ENCODE measurements at places on chromosomes 7 and 10.

GRCh38 chr7:37097983-37098382 lies 350.7 kb downstream of the ELMO1 start:
- DNase-seq = no peak

DNA sequence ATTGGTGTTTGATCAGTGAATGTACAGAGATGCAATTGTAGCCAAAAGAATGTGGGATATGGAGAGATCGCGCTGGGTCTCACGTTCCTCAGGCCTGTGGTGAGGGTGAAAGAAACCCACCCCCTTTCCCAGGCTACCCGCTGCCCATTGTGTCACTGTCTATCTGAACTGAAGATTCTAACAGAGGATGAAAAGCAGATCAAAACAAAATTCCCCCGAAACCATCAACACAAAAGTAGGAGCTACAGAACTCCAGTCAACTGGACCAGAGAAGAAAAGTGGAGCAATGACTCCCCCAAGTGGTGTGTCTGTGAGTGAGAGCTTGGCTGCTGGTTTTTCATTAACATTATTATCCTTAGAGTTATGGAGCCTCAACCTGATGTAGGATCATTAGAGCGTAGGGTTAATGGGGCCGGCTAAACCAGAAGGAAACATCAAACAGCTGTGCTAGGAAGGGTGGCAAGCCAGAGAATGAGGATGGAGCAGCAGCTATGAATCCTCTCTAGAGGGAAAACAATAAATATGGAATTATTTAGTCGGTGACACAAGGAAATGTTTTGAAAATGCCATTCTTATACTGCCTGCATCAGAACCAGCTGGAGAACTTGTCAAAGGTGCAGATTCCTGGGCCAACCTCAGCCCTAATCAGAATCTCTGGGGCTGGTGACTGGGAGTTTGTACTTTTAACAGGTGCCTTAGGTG lies 38.3 kb downstream of the AKR1B1 start:
- DNase-seq = no peak

GRCh38 chr7:151315038-151315655 lies 26.5 kb upstream of the NUB1 start:
- peak; percentile 27 for DNase-seq

- DNase-seq = no peak
Measured at GRCh38 chr7:90593205-90593604, 2.9 kb upstream of the CDK14 start.

DNA sequence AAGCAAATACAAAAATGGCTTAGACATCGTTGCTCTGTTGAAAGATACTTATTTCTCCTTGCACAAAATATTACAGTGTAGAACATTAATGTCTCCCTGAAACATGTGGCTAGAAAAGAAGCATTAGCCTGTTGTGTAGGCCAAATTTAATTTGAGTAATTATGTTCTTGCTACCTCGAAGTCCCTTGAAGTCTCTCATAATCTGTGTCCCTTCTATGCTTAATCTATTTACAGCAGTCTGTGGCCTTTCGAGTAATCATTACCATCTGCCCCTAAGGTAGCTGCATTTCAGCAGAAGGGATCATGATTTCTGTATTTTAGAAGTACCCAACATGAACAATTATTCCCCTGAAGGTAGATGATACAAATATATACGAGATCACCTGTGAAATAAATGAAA lies 615.2 kb downstream of the GRM8 start:
- DNase-seq = no peak

- DNase-seq = no peak
Measured at GRCh38 chr10:59954296-59954695, 47.9 kb upstream of the CCDC6 start.

GRCh38 chr10:78337016-78337415 lies 303.4 kb downstream of the RPS24 start:
- no peak for DNase-seq

- no peak for DNase-seq
Measured at GRCh38 chr10:10903620-10904019, 114.1 kb upstream of the CELF2 start.

DNA sequence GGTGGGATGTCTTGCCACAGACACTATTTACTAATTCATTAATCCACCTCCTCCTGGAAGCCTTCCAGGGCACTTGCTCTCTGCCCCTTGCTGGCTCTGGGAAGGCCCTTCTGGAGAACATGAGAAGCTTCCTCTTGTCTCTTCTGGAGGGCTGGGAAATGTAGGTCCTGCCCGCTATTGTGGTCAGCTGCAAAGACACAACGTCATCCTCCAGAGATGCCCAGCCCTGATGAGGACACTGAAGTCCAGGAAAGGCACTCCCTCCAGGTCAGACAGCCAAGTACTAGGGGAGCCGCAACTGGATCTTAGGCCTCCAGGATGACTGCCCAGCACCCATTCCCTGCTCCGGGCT lies 9.6 kb upstream of the TACR2 start:
- DNase-seq = no peak

DNA sequence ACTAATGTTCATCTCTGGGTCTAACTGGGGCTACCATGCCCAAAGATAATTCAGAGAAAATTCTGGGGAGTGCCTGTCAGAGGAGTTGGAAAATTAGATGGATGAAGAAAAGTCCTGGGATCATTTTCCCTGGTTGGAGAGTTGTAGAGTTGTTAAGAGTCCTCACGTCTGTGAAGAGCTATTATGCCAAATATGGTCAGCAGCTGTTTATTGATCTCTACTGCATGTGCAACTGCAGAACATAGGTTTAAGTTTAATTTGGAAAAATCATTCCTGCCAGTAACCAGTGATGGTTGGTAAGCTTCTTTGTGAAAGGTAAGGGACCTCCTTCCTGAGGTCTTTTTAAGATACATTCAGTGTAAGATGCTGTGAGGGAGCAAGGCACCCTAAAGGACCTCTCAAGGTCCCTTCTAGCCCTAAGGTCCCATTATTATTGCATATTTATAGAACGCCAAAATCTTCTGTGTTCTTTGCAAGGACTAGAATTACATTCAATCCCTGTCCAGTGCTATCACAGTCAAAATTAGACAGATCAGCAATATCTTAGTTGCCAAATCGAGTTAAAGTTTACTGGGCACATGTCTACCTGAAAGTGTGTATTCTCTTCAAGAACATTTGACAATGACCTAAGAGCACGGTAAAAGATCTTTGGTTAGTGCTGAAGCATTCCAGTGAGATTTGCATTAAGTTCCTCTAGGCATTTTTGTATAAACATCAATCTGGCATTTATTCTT lies 62.7 kb downstream of the VTI1A start:
- DNase-seq = no peak

DNA sequence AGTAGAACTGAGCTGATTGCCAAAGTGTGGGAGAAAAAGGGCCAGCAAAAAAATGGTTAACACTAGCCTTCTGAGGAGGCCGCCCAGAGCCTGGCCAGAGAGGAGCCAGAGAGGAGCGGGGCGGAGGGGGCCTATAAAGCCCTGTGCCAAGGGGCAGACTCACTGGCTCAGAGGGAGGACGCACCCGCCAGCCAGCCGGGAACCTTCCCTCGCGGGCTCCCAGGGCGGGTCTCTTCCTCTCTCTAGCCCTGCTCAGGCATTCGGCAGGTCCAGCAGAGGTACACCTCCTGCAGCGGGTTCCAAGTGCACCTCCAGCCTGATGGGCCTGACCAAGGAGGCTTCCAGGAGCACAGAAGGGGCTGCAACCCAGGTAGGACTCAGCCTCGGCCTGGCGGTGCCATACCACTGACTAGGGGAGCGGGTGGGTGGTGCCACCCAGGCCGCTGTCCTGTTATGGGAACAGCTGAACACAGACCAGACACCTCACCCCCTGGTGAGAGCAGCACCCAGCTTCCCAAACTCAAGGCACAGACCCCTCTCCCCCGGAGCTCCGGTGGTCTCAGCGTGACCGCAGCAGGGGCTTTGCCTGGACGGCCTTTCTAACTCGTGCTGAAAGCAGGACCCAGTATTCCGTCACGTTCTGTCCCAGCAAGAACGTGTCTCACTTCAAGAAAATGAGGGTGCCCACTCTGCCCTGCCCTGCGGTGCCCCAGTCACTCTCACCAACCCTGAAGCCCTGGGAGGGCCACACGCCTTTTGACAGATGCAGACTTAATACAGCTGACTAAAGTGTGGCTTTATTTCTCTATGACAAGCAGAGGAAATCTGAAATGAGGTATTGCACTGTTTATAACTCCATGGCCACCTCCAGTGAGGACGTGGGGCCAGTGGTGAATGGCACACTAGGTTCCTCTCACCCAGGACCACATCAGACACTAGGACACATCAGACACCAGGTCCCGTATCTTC lies at the start of gene GPER1:
Gene GPER1 (plus strand): TSS at position 162 of the 969 bp plus-strand sequence. CDS start 3,616 bp downstream, outside the sequence.
- DNase-seq = peak; percentile 58

GRCh38 chr10:72638586-72639440 lies 12.9 kb upstream of the MICU1 start:
- no peak for DNase-seq

DNA sequence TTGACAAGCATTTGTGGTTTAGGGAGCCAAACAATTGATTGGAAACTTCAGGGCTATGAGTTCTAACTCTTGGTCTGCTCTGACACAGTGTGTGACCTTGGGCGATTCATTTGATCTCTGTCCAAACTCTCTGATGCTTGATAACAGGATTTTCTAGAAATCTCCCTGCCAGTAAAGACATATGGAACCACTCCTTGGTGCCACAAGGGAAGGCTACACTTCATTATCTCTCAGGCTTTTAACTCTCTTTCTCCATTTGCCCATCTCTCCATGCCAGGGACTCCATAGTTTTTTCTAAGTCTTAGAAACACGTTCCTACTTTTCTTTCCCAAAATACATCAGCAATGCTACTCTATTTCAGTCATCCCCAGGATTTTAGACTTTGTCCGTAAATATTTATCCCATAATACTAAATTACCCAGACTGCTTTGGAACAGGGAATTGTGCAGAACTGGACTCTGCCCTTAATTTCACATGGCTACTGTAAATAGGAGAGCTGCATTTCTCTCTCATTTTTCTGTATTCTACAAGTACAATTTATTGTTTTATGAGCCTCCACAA lies 488.2 kb downstream of the SUGCT start:
- DNase-seq = no peak

- no peak for DNase-seq
Measured at GRCh38 chr10:49410365-49411074, 14.6 kb upstream of the DRGX start.

DNA sequence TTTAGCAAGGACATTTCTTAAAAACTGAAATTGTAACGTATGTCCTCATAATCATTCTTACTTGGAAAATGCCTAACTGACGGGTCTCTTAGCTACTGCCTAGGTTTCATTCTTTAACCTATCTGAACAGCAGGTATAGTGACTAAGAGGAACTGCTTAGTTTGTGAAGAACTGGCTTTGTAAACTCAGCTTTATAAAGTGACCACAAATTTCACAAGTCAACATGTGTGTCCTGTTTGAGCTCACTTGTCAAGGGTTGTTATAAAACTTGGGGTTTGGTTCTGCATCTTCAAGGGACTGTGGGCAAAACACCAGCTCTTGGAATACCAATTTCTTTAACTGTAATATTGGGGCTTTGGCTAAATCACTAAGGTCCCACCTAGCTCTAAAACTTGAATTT lies 32.2 kb downstream of the MRPS33 start:
- DNase-seq = no peak

GRCh38 chr10:97365761-97366351 lies 31.3 kb upstream of the FRAT2 start:
- DNase-seq = no peak

GRCh38 chr7:131056007-131056406 lies 271.7 kb upstream of the MKLN1 start:
- no peak for DNase-seq

DNA sequence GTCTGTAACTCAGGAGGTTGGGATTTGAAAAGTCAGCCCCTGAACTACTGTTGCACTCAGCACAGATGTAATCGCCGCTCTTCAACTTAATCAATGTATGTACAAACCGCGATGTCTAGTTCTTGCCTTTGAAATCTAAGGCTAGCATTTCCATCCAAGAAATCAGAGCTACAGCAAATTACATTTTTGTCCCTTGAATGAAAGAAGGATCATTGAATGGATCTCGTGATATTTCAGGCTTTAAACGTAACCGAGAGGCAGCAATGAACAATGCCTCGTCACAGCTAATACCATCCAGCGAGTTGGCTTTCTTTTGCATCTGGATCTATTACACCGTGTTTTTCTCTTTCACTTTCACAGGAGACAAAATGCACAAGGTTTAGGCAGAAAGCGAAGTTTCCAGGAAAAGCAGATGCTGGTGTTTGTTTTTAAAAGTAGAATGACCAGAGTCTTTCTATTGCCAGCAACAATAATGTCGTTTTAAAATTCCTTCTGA lies 5.5 kb downstream of the SKIDA1 start:
- DNase-seq = peak; percentile 48

- no peak for DNase-seq
Measured at GRCh38 chr10:89942217-89942616, 240.8 kb downstream of the KIF20B start.

GRCh38 chr7:16144361-16144760 lies 277.0 kb downstream of the CRPPA start:
- no peak for DNase-seq

DNA sequence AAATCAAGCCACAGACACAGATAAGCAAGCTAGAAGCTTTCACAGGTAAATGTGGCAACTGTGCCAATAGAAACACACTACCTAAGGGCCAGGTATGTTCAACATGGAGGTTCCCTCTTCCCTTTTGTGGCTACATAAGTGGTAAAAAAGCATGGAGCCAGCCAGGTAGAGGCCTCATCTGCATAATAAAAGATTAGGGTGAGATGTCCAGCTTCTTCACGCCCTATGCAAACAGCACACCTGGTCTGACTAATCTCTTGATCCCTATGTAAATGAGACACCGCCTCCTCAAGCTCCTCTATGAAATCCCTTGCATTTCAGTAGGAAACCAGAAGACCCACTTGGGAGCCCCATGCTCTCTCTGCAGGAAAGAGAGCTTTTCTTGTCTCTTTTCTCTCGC lies 282.2 kb downstream of the NEBL start:
- no peak for DNase-seq

- DNase-seq = no peak
Measured at GRCh38 chr7:32494946-32495297, 367 bp upstream of the AVL9 start.

- peak; percentile 85 for DNase-seq
Measured at GRCh38 chr10:102413053-102413705, 5.4 kb downstream of the PSD start.

DNA sequence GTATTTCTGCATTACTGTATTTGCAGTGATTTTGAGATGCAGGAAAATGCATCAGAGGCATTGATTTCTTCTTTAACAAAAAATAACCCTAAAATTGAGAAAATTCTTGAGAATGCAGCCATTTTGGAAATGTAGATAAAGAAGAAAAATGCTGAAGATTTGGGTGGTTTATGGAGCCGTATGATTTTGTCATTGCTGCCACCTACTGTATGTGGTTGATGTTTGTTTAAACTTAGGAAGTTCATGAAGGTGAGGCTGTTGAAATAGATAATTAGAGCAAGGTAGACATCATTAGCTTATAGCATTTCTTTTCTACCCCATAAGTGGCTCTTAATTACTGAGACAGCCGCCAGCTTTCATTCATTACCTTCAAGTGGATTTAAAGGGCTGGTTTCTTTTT lies 92.1 kb upstream of the SAMD8 start:
- DNase-seq = no peak

GRCh38 chr10:44310762-44311562 lies 73.9 kb downstream of the CXCL12 start:
- DNase-seq = no peak

GRCh38 chr10:110539091-110539490 lies 28.4 kb upstream of the SMC3 start:
- DNase-seq = no peak

Data from SHP77 (cell line).